ENCODE measurements at places on chromosomes 4 and X. TPM values are rescaled to one million over a fixed set of nuclear protein-coding genes. Genes with fewer than 3 reads are reported as not detected.

DNA sequence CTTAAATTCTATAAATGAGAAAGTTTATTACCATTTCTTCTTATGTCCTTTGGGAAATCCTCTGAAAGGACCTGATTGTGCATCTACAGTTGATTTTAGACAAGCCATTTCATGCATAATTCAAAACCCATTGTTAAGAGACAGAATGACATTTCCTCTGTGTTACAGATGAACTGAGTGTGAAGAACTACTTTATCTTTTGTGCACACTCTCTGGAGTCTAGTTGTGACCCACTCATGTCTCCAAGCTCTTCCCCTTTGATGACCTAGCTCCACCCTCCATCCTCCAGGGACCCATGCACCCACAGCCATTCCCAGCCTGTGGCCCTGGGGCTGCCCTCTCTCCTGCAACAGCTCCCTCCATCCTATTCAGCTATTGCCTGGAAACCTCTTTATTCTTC is 57.5 kb upstream of the BMPR1B start:
- no peak for DNase-seq

DNA sequence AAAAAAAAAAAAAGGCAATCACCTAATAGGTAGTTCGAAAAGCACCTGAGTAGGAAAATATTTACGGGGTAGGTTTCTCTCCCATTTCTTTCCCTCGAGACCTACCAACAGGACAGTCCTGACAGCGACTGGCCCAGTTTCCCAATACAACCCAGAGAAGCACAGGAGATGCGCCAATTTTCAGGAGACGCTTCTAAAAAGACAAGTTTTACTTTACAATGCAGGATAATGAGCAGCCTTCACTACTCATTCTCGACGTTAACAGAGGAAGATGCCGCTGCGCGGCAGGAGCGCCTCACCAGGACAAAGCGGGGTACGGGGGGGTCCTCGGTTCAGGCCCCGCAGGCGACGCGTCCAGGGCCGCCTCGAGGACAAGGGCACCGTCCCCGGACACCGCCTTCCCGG is 708 bp downstream of the BCLAF3 start:
- DNase-seq = no peak

GRCh38 chr4:177235026-177235425 is 74.6 kb upstream of the NEIL3 start:
- DNase-seq = no peak

DNA sequence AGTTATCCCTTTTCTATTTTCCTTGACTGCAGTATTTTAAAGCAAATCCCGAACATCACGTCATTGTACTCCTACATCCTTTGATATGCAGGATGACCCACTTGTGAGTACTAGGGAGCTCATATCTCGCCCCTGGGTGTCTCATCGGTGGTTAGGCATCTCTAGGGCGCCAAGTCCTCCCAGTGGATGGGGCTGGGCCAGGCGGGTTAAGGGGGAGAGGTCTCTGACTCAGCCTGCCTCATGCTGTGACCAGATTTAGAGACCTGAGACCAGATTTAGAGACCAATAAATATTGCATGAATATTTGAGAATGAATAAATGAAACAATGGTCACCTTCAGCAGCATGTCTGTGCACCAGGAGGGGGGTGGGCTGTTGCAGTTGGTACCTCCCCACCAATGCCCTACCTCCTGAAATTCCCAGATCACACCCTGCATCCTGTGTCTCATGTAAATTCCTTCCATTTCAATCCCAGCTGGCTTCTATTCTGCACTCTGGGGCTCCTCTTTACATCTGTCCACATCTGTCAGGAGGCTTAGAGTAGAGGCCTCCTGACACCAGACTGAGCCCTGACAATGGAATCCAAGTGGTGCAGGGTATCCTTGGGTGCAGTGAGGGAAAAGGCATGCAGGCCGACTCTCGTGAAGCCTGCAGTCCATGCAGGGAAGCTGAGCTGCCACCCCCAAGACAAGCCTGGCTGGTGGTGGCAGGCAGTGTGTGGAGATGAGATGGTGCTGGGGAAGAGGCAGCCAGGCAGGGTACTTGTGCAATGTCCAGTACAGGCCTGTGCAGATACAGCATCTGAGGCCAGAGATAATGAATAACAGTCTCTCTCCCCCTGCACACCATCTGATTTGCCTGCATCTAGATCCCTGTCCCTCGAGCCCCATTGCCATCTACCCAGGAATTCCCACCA is 5.2 kb downstream of the APLN start:
- no peak for DNase-seq

DNA sequence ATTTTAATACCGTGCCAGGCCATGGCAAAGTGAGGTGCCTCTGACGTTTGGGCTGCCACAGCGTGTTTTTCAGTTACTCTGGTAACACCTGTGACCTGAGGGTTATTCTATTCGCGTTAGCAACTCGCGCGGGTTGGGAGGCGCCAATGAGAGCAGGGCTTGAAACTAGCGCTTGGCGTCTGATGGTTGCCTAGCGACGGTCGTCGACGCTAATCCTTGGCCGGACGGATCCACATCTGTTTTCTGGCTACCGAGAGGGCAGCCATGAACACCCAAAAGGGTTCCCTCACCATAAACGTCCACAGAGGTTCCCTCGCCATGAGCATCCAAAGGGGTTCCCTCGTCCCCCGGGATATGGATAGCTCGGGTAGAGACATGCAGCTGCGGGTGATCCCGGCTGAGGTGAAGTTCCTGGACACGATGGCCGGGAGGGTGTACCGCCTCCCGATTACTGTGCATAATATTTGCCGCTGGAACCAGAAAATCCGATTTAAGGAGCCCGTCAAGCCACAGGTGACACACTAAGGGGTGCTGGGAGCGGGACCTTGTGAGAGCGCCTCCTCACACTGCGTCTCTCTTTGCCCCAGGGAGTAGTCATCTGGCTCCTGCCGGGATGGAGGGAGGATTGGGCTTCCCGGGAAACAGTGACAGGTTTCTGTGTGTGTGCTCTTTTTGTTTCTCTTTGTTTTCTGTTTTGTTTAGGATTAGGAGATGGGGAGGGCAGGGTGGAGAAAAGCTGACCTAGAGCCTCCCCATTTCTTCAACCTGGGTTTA is at the start of gene CFAP47:
CFAP47 (plus strand) TSS at position 199 of the 774 bp plus-strand sequence; CDS start at position 265, 66 bp downstream.
- DNase-seq = no peak

The KDR gene
- total RNA-seq = 97.4 TPM

- DNase-seq = no peak
These were observed 177.1 kb downstream of the CBR4 start for GRCh38 chr4:168832763-168833575.

The SPOCK3 gene
- total RNA-seq = not detected

DNA sequence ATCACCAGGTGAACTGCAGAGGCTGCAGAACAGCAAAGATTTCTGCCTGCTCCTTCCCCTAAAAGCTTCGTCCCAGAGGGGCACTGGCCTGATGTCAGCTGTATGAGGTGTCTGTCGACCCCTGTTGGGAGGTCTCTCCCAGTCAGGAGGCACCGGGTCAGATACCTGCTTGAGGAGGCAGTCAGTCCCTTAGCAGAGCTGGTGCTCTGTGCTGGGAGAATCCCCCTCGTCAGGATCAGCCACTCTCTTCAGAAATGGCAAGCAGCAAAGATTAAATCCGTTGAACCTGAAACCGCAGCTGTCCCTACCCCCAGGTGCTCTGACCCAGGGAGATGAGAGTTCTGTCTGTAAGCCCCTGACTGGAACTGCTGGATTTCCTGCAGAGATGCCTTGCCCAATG is 1166.3 kb upstream of the ADGRL3 start:
- DNase-seq = no peak

DNA sequence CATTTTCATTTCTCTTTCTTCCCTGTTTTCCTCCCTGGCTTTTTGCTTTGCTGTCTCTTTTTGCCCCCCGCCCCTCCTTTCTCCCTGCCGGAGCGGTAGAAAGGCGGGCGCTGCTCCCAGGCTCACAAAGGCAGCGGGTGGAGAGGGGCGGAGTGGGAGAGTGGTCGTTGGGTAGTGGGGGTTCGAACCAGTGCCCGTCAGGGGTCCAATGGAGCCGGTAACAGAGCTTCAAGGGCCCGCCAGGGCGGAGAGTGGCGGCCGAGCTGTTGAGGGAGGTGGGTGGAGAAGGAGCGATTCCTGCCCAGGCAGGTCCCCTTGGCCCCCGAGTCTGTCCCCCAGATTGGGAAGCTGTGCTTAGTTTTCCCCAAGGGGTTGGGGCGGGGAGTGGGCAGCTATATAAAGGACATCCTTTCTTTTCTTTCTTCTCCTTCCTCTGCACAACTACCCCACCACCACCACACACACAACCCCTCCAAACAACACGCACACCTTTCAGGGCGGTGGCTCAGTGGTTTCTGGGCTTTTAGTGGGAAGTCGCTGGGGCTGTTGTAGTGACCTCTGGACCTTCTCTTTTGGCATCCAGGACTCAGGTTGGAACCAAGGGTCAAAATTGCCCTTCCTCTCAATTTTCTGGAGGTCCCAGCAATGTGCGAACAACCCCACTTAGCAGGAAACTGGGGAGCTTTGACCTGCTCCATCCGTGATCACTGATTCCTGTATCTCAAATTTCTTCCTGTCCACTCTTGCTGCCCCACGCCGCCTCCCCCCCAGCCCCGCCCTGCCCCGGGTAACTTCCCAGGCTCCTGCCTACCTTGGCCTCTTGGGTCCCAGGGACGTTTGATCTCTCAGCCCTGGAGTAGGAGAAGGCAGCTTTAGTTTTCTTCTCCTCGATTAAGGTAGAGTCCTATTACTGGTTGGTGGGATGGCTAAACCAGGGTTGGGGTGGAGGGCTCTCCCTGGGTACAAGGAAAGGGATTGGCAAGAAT is 1.9 kb downstream of the EFNB1 start:
- no peak for DNase-seq

DNA sequence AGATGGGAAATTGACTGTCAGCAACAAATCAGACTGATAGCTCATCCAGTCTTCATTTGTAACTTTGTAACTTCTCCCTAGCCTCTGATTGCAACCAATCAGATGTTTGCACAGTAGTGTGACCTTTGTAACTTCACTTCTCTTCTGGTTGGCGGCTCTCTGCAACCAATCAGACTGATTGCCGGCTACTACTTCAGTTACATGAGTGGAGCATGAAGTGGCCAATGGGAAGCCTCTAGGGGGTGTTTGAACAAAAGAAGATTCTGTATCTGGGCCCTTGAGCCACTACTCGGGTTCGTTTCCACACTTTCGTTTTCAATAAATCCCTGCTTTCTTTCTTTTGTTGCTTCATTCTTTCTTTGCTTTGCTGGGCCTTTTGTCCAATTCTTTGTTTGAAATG is 1285.8 kb downstream of the TECRL start:
- no peak for DNase-seq

- no peak for DNase-seq
These were observed 1624.8 kb upstream of the TENM3 start for GRCh38 chr4:180618396-180618795.

The CLTRN gene
- not detected for total RNA-seq

DNA sequence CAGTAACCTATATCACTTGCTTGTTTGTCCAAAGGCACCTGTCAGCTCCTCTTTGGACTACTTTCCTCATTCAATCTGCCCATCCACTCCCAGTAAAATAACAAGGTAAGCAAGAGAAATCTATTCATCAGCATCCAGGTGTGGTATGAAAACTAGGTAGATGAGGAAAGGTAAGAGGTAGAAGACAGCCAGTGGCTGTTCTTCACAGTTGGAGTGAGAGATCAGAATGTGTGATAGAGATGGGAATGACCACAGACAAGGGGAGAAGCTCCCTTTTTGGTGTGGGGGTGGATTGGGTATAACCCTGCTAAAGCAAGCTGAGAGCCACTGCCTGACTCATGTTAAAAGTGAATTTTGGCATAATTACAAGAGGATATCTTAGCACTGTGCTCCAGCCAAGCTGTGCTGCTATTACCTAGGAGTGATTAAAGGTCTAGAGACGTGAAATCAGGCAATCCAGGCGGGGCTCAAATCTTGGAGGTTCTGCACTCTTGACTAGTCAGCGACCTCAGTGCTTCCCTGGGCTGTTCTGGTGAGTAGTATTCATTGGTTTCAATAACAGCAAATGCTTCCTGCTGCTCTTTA is 28.1 kb upstream of the RASL11B start:
- no peak for DNase-seq

The MAGED4B gene
- 8.4 TPM for total RNA-seq

- no peak for DNase-seq
These were observed 6.0 kb downstream of the AP1S2 start for GRCh38 chrX:15848576-15848975.

GRCh38 chr4:141926406-141926805 is 290.0 kb downstream of the IL15 start:
- no peak for DNase-seq

GRCh38 chrX:111831343-111831742 is 44.6 kb upstream of the TRPC5OS start:
- no peak for DNase-seq

The CD40LG gene
- not detected for total RNA-seq

GRCh38 chr4:63904201-63904600 is 505.0 kb downstream of the TECRL start:
- no peak for DNase-seq

GRCh38 chr4:39320381-39321115 is 45.6 kb downstream of the RFC1 start:
- no peak for DNase-seq

The GAB3 gene
- total RNA-seq = 4.7 TPM

- no peak for DNase-seq
These were observed 47.0 kb downstream of the EVC start for GRCh38 chr4:5757954-5758353.
